Trophoblast cell (in vitro differentiated cells and primary cell): ENCODE measurements at places on chromosomes 12 and 14.

GRCh38 chr14:55973285-55973800 lies 144.9 kb upstream of the PELI2 start:
- DNase-seq, result no peak

- DNase-seq, result peak; percentile 24
Observed at GRCh38 chr14:28756884-28757570, 9.6 kb upstream of the FOXG1 start.

DNA sequence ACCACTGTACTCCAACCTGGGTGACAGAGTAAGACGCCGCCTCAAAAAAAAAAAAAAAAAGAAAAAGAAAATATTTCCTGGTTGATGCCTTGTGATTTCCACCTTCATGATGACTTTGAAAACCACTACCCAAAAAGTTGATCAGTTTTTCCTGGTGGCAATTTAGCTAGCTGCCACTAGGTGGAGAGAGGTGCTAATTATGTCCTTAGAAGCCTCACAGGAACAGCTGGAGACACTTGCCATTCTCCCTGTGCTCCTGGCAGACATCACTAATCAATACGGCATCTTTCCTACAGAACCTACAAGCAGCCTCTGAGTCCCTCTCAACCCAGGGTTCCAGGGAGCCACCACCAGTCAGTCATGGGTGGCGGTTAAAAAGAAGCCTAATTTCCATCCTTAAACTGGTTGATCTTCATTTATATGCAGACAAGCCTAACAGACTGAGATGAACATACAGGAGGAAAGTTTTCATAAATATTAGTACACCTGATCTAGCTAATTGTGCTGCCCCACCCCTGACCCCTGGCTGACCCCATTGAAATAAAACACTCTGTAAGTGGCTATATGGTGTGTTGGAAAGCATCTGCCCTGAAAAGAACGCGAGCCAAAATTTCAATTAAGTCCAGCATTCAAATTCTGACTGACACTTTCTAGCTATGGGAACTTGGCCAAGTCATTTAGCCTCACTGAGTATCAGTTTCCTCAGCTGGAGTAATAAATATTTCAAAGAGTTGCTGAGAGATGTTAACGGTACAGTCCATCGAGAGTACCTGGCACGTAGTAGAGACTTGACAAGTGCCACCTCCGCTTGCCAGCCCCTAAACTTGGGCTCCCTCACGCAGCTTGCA lies 6.2 kb upstream of the OAS1 start:
- DNase-seq, result peak; percentile 76

DNA sequence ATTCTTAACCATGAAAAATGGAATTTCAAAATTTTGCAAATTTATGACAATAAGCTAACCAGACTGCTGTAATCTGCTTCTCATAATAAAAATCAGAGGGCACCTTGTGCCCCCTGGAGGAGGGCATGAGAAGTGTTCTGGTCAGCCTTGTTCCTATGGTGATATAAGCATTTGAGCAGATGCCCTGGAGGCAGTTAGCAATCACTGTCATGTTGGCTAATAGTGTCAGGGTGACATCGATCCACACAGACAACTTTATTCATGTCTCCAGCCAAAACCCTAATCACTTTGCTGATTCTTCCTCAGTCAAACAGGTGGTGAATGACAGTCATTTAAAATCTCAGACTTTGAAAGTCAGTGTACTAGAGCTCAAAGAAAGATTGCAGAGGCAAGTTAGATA lies 943.0 kb downstream of the GALC start:
- DNase-seq, result peak; percentile 67

- no peak for DNase-seq
Observed at GRCh38 chr12:119609358-119609757, 15.8 kb downstream of the TMEM233 start.

GRCh38 chr14:94138251-94138650 lies 8.8 kb upstream of the IFI27L2 start:
- DNase-seq, result no peak

DNA sequence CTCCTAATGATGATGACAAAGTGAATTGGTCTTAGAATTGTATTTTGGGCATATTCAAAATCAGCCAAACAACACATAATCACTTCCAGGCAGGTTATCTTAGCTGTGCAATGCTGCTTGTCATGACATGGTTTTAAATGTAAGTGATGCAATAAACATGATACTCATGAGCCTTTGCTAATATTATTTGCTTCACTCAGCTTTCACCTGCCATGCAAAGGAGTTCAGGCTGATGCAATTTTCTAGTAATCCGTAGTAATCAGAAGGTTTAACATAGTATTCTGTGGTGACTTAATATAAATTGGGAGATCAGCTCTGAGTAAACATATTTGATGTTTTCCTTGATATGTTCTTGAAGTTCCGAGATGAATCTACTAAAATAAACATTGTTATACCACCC lies 29.1 kb downstream of the TMEM260 start:
- no peak for DNase-seq

- DNase-seq, result no peak
Observed at GRCh38 chr12:54421175-54421878, 2.3 kb upstream of the ITGA5 start.

DNA sequence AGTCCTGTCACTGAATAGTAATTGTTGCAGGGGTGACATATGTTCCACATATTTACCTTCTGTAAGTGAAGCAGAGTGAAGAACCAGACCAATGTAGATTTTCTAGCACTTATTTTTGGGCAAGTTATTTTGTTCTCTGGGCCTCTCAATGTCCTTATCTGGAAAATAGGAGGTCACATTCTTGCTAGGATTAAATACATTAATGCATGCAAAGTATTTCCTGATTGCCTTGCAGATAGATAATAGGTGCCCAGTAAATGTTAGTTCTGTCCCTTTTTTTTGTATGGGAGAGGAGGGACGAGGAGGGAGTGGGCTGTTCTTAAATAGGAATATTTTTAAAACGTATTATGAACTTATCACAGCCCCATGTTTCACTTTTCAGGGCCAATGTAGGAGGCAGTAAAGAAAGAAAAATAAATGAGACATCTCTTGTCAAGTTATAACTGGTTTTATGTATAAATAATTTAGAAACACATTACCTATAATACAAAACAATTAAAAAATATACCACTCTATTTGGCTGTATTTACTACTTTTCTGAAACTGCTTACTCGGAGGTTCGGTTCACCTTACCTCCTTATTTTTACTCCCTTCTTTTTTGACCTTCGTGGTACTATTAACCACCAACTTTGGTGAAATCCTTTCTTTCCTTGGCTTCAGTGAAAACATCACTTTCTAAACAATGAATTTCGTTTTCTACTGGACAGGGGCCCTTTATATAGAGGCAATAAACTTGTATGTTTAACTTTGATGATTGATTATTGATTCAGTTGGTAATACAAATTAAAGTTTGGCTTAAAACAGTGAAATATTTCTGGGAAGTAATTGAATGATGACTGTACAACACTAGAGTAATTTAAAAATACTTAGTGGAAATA lies 41.9 kb downstream of the DIP2B start:
- DNase-seq, result no peak

DNA sequence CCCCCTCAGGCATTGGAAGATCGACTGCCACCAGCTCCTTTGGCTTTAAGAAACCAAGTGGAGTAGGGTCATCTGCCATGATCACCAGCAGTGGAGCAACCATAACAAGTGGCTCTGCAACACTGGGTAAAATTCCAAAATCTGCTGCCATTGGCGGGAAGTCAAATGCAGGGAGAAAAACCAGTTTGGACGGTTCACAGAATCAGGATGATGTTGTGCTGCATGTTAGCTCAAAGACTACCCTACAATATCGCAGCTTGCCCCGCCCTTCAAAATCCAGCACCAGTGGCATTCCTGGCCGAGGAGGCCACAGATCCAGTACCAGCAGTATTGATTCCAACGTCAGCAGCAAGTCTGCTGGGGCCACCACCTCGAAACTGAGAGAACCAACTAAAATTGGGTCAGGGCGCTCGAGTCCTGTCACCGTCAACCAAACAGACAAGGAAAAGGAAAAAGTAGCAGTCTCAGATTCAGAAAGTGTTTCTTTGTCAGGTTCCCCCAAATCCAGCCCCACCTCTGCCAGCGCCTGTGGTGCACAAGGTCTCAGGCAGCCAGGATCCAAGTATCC lies 288.7 kb downstream of the NAV3 start:
- peak; percentile 89 for DNase-seq

DNA sequence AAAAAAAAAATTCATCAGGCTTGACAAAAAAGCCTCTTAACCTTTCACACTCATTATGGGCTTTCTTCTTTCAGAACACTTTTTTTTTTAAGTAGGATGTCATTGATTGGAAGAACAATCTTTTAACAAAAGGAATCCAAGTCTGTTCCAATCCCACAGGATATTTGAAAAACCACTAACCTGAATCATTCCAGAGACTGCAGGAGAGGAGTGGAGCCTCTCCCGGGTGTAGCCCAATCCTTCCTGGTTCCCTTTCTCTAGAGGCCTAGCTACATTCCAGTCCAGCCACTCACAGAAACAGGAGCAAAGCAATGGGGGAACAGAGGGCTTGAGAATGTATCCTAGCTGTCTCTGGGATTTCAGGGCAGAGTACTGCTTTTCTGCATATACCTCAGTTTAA lies 4.3 kb downstream of the MFAP5 start:
- DNase-seq, result peak; percentile 73

- no peak for DNase-seq
Observed at GRCh38 chr12:93094988-93095737, 166.1 kb upstream of the EEA1 start.

DNA sequence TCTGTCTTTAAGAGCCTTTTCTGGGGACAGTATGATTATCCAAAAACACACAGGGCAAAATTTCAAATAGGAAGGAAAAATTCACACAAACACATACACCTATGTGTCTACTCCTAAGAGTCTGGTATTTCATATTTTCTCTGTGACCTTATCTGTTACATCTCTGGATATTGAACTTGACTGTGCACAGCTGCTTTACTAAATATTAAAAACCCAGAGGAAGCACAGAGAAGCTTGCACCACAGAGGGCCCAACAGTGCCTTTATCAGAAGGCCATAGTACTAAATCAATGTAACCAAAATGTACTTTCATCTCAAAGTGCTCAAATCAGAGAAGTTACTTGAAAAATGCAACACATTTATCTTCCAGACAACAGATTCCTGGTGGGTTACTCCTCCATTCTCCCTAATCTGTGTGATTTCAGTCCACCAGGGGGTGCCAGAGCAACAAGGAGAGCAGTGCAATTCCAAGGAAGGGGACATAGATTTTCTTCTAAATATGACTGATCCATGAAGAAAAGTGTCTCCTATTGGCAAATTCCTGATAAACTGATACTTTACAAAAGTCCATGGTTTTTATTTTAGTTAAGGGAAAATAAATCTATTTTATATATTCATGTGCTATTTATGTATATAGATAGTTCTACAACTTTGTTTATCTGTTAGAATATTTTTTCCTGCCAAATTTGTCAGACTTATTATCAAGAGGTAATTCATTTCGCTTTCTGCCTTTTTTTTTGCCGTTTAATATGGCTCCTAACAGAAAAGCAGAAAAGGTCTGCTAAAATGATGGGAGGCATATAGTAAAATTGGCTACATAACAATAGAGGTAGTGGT lies 617.6 kb downstream of the LRFN5 start:
- peak; percentile 27 for DNase-seq

- no peak for DNase-seq
Observed at GRCh38 chr12:2083561-2083960, 30.8 kb downstream of the CACNA1C start.

DNA sequence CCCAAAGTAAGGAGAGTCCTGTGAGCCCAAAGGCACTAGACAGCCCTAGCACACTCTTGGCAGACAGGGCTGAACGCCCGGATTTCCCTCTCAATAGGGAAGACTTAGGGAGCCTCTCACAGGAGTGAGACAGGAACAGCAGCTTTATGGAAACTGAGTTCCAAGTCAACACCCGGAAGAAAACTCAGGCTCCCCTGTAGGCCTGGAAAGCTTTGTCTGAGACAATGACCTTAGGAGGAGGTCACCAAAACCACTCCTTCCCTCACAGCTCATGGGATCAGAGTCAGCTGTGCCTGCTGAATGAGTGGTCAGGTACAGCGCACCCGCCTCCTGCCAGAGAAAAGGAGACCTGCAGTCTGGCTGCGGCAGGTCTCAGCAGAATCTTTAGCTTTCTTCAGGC lies 229.5 kb downstream of the CACNA1C start:
- DNase-seq, result no peak

- no peak for DNase-seq
Observed at GRCh38 chr12:23431006-23431405, 518.5 kb downstream of the SOX5 start.

DNA sequence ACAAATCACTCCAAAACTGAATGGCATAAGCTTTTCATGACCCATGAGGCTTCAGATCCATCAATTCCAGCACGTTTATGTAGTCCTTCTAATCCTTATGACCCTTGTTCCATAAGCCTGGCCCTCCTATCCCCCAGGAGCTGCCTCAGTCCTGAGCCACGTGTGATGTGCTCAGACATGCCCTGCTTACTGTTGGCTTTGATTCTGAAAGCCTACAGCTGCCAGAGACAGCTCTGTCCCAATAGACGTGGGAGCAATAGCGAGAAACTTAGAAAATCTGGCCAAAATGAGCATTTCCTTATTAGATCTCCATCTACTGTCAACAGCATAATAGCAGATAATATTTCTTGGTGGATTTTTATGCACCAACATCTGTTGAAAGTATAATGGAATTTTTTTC lies 33.2 kb downstream of the DUSP6 start:
- no peak for DNase-seq

- DNase-seq, result no peak
Observed at GRCh38 chr14:53183611-53184010, 30.5 kb upstream of the DDHD1 start.

DNA sequence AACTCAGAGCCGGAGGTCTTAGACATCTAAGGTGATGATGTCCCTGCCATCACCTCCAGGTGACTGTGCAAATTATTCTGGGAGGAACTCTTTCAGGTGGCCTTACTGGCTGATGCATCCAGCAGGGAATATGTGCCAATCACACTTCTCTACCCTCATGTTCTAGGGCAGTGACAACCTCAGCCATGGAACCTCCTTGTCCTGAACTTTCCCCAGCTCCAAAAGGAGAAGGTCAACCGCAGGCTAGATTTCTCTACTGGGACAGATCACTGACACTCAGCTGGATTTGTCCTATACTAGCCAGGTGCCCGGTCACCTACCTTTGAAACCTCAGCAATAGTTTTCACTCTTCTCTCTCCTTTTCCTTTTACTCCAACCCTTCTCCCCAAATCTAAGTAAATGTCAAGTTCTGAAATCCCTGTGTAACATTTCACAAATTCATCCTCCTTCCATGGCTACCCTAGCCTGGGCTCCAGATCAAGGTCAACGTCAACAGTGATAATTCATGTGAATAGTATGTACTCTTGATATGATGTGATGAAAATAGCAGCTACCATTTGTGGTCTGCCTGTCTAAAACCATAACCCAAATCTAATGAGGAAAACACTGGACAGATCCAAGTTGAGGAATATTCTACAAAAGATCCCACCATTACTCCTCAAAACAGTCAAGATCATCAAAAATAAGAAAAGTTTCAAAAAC lies 115.0 kb upstream of the EGLN3 start:
- peak; percentile 29 for DNase-seq
